ENCODE measurements at places on chromosomes 3 and 15.

- no peak for DNase-seq
Measured at GRCh38 chr3:155093261-155093660, 13.1 kb downstream of the MME start.

GRCh38 chr15:99961011-99961441 is 227.8 kb upstream of the LYSMD4 start:
- peak; percentile 25 for DNase-seq

- DNase-seq: no peak
Measured at GRCh38 chr15:52186651-52187486, 4.3 kb downstream of the GNB5 start.

GRCh38 chr3:146277953-146278631 is 27.2 kb upstream of the PLSCR4 start:
- DNase-seq: no peak

GRCh38 chr3:141233457-141234161 is 2.0 kb downstream of the PXYLP1 start:
- no peak for DNase-seq

DNA sequence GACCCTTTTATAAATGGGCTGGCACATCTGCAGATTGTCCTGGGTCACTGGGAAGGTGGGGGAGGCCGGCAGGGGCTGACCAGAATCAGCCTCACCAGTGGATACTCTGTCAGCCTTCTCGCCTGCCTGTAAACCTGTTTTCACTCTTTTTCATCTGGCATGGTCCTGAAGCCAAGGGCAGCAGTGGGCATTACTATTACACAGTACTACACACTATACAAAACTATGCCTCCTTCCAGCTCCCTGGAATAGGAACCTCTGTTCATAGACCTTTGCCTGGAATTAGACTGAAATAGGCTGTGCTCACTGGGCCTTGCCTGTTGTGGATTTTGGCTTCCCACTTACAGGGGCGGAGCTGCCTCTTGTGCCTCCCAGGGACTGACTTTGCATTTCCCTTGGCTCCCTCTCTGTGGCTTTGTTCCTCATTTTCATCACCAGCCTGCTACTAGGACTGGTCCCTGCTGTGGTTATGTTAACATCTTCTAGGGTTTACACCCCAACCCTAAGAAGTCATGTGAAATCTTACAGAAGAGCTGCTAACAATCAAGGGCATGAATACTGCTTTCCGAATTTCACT is 120.7 kb downstream of the FNDC3B start:
- DNase-seq: no peak

GRCh38 chr3:69250014-69250413 is 127.6 kb upstream of the LMOD3 start:
- DNase-seq: no peak
